ENCODE measurements at places on chromosomes 4 and X.
A peak's percentile ranks its signal among the peaks of the same experiment; 100 is the strongest.

- peak; percentile 68 for DNase-seq
Observed at GRCh38 chr4:145937971-145938611, 532 bp downstream of the ZNF827 start.

- no peak for DNase-seq
Observed at GRCh38 chrX:9326369-9326768, 138.5 kb upstream of the TBL1X start.

- DNase-seq = no peak
Observed at GRCh38 chr4:144703494-144703893, 57.5 kb downstream of the HHIP start.

DNA sequence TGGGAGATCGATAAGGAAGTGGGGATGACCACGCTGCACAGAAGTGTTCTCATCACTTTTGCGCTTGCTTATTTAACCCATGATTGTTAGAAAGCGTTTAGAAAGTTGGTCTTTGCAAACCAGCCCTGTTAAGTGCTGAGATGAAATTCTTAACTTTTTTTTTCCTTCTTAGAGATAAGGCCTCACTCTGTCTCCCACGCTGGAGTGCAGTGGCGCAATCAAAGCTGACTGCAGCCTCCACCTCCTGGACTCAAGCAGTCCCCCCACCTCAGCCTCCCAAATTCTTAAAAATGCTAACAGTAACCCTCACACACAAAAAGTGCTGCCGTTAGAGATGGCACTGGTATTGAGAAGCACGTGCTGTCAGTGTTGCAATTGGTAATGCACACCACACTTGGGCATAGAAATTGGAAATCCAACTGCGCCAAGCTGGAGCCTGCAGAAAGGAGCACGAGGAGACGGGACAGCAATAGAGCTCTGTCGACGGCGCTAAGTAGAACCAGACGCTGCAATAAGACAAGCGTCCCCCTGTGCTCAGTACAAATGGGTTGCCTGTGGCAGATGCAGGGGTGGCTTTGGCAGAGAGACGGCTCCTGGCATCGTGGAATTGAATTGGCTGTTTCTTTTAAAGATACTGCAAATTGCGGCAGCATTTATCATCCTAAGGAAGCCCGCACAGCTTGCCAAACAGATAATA, 113.4 kb downstream of the TBL1X start:
- no peak for DNase-seq

GRCh38 chr4:87081826-87082225, 138.6 kb downstream of the KLHL8 start:
- no peak for DNase-seq
